GM23338 (cell line): ENCODE measurements at places on chromosomes 4 and X. TPM values are rescaled to one million over a fixed set of nuclear protein-coding genes. Genes with fewer than 3 reads are reported as not detected.

DNA sequence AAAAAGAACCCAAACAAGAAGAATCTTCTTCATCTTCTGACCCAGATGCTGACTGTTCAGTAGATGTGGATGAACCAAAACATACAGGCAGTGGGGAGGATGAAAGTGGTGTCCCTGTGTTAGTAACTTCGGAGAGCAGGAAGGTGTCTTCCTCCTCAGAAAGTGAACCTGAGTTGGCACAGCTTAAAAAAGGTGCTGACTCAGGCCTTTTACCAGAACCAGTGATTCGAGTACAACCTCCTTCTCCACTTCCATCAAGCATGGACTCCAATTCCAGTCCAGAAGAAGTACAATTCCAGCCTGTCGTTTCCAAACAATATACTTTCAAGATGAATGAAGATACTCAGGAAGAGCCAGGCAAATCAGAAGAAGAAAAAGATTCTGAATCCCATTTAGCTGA is 307.0 kb downstream of the ANK2 start:
- no peak for DNase-seq

DNA sequence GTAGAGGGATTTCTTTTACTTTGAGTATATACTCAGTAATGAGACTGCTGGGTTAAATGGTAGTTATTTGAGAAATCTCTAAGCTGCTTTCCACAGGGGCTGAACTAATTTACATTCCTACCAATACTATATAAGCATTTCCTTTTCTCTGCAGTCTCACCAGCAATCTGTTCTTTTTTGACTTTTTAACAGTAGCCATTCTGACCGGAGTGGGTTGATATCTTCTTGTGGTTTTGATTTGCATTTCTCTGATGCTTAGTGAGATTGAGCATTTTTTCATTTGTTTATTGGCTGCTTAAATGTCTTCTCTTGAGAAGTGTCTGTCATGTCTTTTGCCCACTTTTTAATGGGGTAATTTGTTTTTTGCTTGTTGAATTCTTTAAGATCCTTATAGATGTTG is 43.3 kb downstream of the SPCS3 start:
- no peak for DNase-seq

DNA sequence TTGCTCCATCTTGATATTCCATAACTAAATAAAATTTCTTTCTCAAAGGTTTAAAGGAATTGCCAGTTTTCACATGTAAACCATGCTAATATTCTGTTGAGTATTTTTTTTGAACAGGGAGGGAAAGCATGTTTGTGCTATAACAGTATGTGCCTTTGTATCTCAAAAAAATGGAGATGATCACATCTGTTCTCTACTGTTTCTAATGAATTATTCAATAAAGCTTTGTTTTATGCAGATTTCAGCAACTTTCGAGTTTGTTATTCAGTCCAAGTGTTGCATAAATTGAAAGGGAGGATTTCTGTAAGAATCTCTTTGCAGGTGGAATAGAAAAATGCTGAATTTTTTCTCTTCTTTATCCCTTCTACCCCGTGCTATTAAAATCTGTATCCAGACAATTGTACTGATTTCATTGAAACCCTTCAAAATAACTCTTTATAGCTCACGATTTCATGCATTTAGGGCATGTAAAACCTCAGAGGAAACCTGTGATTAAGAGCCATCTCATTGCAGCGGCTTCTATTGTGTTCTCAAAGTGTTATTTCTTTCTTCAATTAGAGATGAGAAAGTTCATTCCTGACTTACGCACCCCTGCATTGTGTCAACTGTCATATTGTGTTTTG is 42.1 kb downstream of the NEIL3 start:
- no peak for DNase-seq

DNA sequence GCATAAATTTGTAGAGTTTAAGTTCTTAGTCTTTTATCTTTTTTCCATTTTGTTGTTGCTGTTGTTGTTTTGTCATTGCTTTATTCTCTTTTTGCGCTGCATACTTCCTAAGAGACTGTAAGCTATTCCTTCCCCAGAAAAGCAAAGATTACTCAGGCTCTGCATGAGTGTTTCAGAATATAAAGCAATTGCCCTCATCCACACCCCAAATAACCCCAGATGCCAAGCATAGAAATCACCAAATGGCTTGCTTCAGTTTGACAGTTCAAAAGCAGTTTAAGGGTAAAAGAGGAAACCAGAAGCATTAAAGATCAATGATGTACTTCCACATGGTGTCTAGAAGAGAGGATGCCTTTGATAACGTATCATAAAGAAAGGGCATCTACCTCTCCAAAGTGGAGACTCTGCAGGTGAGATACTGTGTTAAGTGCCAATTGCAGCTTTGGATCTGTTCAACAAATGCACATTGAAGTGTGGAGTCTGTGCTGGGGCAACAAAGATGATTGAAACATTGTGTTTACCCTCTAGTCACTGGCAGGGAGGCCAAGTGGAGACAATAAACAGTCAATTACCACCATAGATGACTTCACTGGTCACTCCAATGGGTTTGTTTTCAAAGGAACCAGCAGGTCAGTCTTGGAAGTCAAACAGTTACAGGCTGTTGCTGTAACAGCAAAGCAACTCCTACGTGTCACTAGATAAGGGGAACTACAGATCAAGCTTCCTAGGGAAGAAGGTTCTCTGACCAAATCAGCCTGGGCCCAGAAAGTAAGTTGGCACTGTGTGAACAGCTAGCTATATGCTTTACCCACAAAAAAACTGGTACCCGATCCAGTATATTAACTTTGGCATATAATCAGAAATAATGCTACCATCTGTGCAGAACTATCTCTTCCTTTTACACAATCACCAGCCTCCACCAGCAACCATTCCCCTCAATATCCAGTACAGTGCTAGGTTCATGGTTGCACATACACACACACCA is 40.6 kb upstream of the IL21 start:
- no peak for DNase-seq

GRCh38 chrX:37701588-37701987 is 16.0 kb downstream of the XK start:
- peak; percentile 4 for DNase-seq

- peak; percentile 45 for DNase-seq
These were observed 107.4 kb upstream of the ANK2 start for GRCh38 chr4:112942077-112942476.

DNA sequence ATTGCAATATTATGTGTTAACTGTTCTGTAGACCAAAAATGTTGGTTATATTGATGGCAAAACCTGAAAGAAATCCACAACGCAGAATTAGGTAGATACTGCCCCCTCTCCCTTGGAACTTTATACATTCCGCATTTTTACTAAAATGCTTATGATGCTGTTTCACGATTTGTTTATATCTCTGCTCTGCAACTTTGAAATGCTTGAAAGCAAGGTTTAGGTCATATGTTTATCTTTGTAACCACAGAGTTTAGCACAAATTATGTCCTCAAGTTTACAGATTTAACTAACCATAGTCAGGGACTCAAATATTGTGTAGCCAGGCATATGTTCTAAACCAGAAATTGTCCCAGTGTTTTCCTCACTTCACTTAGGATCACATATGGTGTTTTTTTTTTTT is 66.1 kb upstream of the H2AZ1 start:
- DNase-seq: no peak

DNA sequence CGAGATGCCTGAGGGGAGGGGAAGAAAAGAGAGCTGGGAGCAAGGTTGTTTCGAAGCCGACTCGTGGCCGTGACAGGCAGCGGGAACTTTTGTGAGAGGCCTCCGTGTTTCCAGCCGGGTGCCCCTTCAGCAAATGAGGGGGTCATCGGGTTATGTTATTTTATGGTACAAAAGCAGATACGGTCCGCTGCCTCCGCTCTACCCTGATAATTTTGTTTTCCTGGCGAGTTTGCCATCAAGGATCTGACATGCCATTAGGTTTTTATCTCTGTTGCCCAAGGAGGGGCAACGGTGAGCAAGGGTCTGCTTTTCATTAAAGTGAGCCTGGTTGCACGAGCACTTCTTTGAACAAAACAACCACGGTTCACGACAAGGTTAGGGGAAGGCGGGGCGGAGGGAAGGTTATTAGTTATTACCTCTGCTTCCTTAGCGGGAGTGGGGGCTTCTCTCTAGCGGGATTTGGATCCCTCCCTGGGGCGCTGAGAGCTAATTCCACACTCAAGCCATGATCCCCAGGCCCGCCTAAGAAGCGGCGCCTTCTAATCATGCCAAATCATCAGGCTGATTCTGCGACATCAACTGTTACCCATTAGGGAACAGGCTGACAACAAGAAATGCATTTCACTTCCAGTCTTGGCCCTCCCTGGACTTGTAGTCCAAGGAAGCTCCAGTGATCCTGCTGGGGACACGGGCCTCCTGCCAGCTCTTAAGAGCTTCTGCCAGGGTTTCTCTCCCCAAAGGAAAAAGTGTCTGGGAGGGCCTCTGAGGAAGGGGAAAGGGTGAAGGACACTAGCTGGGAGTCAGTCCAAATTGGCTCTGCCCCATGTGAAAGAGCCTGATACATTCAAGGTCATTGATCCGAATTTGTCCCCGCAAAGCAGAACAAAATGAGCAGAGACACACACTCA is 617.7 kb downstream of the MID1IP1 start:
- peak; percentile 2 for DNase-seq

GRCh38 chr4:169131556-169132208 is 121.6 kb upstream of the CBR4 start:
- no peak for DNase-seq

- no peak for DNase-seq
These were observed 28.1 kb downstream of the ADAM29 start for GRCh38 chr4:174946246-174946645.

DNA sequence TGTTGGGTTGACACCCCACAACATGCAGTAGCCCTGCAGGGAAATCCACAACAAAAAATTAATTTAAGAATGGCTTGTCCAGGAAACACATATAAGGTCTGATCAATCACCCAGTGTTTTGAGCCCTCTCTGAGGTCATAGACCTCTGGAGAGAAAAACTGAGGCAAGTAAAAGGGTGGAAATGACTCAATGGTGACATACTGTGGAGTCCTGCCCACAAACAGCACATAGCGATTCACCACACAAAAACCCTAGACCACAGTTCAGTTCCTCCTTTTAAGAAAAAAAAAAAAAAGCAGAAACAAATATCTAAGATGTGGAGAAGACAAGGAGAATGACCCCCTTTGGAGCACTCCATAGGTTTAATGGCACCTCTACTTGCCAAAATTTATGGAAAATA is 2691.0 kb downstream of the PCDH7 start:
- no peak for DNase-seq

GRCh38 chrX:63283348-63283747 is 67.8 kb downstream of the SPIN4 start:
- no peak for DNase-seq

Gene SYP
- total RNA-seq: 7.3 and 9.1 TPM in 2 replicates

Gene F8A2
- total RNA-seq: not detected in 2 replicates

Gene SFRP2
- total RNA-seq: 214 and 219 TPM in 2 replicates

Gene CPE
- total RNA-seq: 16.5 and 18.5 TPM in 2 replicates

Gene ABLIM2
- 1.0 and 4.3 TPM in 2 replicates for total RNA-seq

Gene TEC
- total RNA-seq: 3.0 and 8.3 TPM in 2 replicates

Gene GPRIN3
- total RNA-seq: 3.2 TPM in 2 replicates

Gene TRAM1L1
- total RNA-seq: 1.5 and 2.6 TPM in 2 replicates

Gene NOX1
- not detected in 2 replicates for total RNA-seq
